A375 (cell line): ENCODE measurements at places on chromosomes 6 and 20. TPM values are rescaled to one million over a fixed set of nuclear protein-coding genes. Genes with fewer than 3 reads are reported as not detected.

Gene CD24
- total RNA-seq = 0.16 TPM in 1 of 2 replicates, not detected in the other

Gene PI3
- not detected in 2 replicates for total RNA-seq

Gene TMC2
- not detected in 2 replicates for total RNA-seq

Gene OOEP
- total RNA-seq = not detected in 2 replicates

Gene PROCR
- 48.1 and 53.3 TPM in 2 replicates for total RNA-seq

Gene MOXD1
- 3.6 and 4.1 TPM in 2 replicates for total RNA-seq

Gene SRMS
- total RNA-seq = not detected in 2 replicates

Gene MYMX
- total RNA-seq = not detected in 2 replicates

Gene NKAIN2
- total RNA-seq = not detected in 2 replicates

Gene ULBP3
- total RNA-seq = 7.1 and 14.2 TPM in 2 replicates

Gene MEI4
- total RNA-seq = 0.05 TPM in 1 of 2 replicates, not detected in the other

Gene CNKSR3
- total RNA-seq = 2.3 and 3.9 TPM in 2 replicates

Gene RREB1
- total RNA-seq = 11.8 and 12.0 TPM in 2 replicates

Gene OR2J3
- not detected in 2 replicates for total RNA-seq

Gene PHACTR3
- total RNA-seq = not detected in 2 replicates

Gene FAM83C
- total RNA-seq = 0.11 TPM in 1 of 2 replicates, not detected in the other

Gene PEDS1
- total RNA-seq = 28.9 and 36.7 TPM in 2 replicates

Gene MICAL1
- total RNA-seq = 22.5 and 22.9 TPM in 2 replicates

Gene COL19A1
- total RNA-seq = 14.0 and 15.2 TPM in 2 replicates
